ENCODE measurements at places on chromosomes 5 and 9.

GRCh38 chr5:160211352-160211751 lies 18.0 kb upstream of the FABP6 start:
- no peak for DNase-seq

DNA sequence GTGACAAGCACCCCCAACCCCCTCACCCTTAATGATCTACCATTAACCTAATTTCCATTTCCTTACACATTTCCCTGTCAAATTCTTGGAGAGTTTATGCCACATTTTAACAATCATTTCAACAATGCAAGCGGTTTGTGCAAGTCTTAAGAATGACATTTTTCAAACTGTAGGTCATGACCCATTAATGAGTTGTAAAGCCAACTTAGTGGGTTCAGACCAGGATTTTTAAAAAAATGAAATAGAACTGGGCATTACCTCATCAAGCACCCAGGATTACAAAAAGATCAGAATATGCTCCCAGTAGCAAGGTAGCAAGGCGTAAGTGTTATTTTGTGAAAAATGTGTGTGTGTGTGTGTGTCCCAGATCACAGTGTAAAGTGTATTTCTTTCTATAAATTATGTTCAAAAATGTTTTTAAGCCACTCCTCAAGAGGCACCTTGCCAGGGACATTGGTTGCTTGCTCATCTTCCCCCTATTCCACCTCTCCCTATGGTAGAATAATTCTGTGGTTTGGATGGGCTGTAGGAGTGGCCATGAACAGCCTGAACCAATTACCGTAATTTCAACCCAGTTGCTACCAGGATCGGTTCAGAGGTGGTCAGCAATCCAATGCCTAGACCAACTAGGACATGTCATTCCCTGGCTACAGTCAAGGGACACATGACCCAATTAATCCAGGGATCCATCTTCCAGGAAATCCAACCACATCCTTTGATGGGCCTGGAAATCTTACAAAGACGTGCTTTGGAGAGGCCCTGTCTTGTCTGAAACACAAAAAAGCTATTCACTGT lies 14.4 kb upstream of the TGFBR1 start:
- DNase-seq = no peak

DNA sequence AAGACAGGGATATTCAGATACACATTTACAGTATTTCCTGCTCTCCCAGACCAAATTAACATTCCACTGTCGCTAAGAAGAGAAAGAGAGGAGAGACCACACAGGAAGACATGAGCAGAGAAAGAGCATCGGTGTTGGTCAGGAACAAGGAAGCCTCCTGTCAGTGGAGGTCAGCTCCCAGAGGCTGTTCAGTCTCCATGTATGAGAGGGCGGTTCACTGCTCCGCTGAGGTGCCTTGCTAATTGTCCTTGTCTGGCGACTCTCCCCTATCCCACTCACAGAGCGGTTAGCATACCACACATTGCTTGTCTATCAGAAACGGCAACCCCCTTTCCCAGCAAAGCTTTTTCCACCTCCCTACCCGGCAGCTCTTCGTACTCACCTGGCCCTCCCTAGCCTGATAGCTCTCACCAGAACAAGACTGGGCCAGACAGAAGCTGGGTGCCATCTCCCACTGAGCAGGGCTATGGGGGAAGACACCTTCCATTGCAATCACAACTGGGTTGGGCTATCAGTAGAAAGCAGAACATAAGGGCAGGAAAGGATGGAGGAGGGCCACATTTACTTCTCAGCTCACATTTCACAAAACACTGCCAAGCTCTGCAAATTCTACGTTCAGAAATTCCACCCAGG lies 58.6 kb upstream of the LMNB1 start:
- DNase-seq = no peak

GRCh38 chr5:35898952-35899660 lies 39.3 kb downstream of the CAPSL start:
- DNase-seq = no peak

DNA sequence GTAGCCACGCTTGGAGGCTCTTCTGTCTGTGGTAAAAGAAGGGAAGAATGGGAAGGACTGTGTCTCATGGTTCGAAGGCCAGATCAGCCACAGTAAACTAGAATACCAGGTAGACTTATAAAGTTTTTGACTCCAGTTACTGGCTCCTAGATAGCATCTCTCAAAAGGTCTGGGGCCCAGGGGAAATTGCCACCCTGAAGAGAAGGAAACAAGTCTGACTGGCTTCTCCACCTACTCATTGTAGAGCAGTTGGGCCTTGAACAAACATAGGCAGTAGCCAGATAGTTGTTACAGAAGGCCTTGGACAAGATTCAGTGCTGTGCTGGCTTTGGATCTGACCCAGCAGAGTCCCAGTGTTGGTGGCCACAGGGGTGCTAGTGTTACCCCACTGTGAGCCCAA lies 890.4 kb downstream of the EFNA5 start:
- no peak for DNase-seq

- no peak for DNase-seq
Observed at GRCh38 chr9:85041466-85042137, 372.1 kb downstream of the NTRK2 start.

- DNase-seq = no peak
Observed at GRCh38 chr9:115596021-115596745, 478.2 kb upstream of the TNC start.

- DNase-seq = no peak
Observed at GRCh38 chr5:92064993-92065392, 681.9 kb upstream of the ARRDC3 start.

- DNase-seq = no peak
Observed at GRCh38 chr9:16271967-16272366, 598.5 kb downstream of the BNC2 start.

- DNase-seq = no peak
Observed at GRCh38 chr9:128735373-128735772, 11.4 kb upstream of the ZDHHC12 start.

DNA sequence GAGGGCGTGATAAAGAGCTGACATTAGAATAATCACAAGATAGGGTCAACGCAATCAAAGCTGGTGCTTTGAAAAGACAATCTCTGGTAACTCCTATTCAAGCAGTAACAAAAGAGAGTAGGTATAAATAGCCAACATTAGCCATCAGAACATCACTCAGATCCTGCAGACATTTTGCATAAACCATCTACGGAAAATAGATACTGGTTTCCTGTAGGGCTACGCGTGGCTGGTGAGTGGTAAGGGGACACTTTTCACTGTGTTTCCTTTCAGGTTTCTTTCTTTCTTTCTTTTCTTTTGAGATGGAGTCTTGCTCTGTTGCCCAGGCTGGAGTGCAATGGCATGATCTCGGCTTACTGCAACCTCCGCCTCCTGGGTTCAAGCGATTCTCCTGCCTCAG lies 22.3 kb downstream of the TTF1 start:
- DNase-seq = no peak

DNA sequence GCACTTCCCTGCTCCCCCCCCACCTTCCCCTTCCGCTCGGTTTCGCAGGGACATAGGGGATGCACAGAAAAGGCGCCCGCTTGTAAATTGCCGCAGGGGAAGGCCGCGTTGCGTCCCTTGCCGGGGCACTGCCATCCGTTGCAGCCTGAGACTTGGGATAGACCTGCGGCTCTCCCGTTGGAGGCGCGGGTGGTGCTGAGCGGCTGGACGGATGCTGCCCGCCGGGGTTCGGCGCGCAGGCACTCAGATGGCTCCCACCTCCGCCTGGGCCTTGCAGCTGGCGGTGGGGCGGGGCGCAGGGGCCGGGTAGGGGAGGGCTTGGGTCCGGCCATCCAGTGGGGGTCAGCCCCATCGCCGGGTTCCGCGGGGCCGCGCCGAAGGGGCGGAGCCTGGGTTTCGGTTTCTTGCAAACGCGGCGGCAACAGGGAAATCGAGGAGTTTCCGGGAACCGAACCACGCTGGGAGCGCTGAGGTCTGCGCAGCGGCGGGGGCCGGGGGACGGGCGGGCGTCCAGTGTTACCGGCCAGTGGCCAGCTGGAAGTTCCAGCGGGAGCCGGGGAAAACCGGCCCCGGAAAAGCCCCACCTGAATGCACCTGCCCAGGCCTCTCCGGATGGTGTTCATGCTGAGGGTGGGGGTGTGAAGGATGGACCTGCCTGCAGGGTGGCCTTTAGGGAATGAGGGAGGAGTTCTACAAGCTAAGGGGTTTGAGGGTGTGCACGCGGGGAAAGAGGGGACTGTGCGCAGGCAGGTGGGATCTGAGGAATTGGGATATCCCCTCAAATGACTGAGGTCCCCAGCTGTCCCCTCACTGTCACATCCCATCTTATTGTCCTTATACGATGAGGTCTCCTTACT lies 6.3 kb upstream of the IRF1 start:
- peak; percentile 74 for DNase-seq

- DNase-seq = no peak
Observed at GRCh38 chr5:178522361-178522760, 67.8 kb downstream of the COL23A1 start.

DNA sequence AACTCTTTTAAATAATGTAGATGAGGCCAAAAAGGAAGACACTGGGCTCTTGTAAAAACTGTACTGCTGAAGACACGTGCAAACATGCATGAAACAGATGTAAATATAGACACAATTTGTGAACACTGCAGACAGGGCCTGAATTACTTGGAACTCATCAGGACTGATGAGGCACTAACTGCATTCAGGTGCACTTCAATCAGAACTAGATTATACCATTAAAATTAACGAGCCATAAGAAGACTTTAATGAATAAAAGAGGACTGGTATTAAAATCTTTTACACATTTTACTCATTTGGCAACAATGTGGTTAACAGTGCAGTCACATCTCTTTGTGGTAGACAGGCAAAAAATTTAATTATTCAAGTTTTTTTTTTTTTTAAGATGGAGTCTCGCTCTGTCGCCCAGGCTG lies 13.4 kb upstream of the ZCCHC9 start:
- no peak for DNase-seq

DNA sequence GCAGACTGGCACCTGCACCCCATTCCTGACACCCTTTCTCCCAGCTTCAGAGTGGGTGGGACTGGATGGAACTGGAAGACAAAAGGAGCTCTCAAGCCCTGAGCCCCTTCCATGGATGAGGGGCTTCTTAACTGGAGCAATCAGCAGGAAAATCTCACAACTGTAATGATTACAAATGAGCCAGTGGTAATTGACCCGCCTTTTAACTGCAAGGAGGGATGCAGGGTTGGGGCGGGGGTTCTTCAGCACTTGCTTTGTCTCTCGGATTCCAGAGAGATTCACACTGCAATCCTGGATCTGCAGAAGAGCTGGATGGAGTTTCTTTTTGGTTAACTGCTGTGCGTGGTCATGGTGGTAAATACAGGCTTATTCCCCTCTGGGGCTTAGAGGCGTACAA lies 160.1 kb upstream of the SHB start:
- no peak for DNase-seq

DNA sequence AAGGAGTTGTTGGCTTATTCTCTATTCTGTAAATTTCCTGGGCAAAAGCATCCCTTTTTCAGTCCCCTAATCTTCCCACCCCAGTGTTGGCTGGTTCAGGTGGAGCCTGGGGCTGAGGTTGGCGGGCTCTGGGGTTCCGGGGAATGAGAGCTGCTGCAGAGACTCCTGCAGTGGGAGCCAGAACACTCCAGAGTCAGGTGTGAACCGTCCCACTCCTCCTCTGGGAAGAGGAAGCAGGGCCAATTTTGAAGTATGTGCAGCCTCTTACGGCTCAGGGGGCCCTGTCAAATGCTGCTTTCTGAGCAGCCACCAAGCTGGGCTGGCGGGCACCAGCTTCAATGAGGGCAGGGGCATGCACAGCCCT lies 42.8 kb downstream of the JADE2 start:
- DNase-seq = no peak

DNA sequence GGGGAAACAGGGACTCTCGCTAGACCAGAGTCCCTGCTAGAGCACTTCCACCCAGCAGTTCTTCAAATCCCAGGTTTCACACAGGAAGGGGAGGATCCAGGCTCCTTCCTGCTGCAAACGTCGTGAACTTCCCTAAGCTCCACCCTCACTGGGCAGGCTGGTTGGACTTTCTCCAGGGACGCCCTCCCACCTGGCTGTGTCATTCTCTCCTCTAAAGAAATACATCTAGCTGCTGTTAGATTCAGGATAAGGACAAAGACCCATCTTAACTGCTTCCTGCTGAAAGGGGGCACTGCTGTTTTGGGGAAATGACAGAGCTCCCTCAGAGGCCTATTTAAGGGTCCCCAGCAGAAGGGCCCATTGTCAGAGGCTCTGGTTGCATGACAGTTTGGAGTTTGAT lies 230.7 kb downstream of the SEMA6A start:
- DNase-seq = no peak

- DNase-seq = no peak
Observed at GRCh38 chr5:180484813-180485212, 9.4 kb upstream of the CNOT6 start.

- DNase-seq = no peak
Observed at GRCh38 chr5:15715967-15716366, 216.0 kb downstream of the FBXL7 start.

GRCh38 chr9:133004999-133005760 lies 25.6 kb upstream of the GTF3C5 start:
- DNase-seq = no peak

DNA sequence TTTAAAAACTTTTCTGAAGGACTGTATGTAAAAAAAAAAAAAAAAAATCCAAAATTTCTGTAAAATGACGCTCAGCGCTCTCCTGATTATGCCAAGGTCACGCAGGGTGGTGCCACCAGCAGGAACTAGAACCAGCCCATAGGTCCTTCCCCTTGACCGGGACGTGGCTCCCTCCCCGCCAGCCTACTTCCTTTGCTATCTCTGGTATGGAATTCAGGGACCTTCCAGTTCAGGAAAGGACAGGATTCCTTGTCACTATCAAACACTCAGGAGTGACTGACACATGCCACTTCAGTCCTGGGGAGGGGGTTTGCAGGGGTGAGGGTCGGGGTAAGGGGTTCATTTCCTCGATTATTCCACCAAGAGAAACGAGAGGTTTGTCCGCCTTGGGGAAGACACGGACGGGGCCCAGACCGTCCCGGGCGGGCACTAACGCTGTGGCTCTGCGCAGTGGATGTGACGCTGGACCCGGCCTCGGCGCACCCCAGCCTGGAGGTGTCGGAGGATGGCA lies 18.8 kb downstream of the BTNL9 start:
- no peak for DNase-seq

- DNase-seq = no peak
Observed at GRCh38 chr5:97476852-97477534, 293.9 kb upstream of the RIOK2 start.

DNA sequence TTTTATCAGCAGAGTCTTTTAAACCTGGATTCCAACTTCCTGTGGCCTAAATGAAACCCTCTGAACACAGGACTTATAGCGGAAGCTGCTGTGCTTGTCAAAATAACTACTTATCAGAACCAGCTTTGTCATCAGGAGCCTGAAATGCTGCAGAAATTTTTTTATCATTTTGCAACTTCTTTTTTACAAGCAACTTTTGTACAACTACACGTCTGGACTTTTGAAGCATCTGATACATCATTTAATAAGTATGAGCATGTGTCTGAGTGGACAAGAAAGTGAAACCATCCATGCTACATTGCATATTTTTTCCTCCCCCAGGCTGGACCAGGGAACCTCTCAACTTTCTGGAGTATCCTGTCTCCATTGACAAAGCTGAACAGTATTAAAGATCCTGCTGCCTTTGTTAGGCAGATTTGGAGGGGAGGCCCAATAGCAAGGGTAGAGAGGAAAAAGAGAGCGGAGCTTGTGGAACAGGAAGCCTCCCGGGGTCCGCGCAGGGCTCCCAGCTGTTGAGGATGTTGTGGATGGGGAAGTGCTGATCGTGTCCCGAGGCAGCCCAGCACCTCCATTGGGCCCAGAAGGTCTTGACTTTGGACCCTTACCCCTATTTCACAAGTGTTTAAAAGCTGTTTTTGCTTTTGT lies 196.6 kb downstream of the MSX2 start:
- DNase-seq = no peak

- no peak for DNase-seq
Observed at GRCh38 chr5:149677731-149678130, 52.4 kb upstream of the PPARGC1B start.

Measured in stimulated activated CD4-positive, alpha-beta T cell treated with anti-CD3 and anti-CD28 coated beads, Interleukin-4, amount 100 ng/mL, for 1 hour (primary cell).